ENCODE measurements at places on chromosomes 11 and 22.

DNA sequence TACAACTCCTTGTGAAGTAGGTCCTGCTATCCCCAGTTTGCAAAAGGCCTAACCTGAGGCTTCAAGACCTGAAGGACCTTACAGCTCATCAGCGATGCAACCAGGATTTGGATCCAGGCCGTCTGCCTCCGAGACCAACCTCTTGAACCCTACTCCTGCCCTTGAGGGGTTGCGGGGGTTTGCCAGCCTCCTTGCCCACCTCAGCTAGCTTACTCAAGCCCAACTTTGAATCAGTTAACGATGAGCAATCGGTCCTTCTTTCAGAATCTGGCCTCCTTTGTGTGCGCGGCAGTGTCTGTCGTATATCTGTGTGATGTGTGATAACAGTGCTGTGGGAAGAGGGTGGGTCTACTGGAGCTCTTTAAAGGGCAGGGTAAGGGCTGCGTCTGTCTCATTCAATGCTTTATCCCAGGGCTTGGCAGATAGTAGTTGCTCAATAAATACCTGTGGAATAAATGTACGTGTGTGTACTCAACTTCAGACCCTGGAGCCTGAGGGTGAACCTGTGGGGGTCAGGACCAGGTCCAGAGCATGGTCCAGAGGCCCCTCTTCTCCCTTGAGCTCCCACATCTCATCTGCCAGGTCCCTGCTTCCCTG, 3.2 kb downstream of the CHRM1 start:
- DNase-seq: no peak

- no peak for DNase-seq
These were observed 1.1 kb downstream of the OR52A5 start for GRCh38 chr11:5137014-5137413.

DNA sequence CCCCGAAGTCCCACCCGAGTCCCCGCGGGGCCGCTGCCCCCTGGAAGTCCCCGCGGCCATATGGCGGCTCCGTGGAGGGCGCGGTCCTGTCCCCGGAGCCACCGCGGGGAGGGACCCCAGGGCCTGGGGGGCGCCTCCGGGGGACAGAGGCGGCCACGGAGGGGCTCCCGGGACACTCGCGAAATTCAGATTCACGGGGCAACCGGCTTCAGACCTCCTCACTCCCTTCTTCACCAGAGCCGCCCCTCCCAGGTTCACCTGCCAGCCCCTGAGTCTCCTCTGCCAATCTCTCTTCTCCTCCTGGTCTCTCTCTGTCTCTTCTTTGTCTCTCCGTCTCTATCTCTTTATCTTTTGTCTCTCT, 28.2 kb upstream of the TOLLIP start:
- DNase-seq: no peak

DNA sequence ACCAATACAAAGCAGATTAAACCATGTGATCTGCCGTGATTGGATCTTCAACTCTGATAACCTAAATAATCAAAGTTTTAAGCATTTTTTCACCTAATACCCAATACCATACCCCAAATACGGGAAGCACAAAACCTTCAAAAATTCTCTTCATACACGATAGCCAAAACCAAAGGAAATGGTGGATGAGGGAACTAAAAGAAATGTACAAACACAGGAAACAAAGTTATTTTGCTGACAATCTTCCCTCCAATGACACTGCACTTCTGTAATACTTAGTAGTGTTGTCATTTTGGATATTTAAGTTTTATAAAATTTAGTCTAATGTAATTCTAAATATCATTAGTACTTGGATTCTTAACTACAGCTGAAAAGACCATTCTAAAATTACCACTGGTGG, 27.0 kb downstream of the CSTF3 start:
- no peak for DNase-seq

GRCh38 chr22:19516378-19517170, 7.6 kb downstream of the CLDN5 start:
- no peak for DNase-seq

GRCh38 chr11:17273668-17274282, 2.8 kb upstream of the NUCB2 start:
- no peak for DNase-seq

DNA sequence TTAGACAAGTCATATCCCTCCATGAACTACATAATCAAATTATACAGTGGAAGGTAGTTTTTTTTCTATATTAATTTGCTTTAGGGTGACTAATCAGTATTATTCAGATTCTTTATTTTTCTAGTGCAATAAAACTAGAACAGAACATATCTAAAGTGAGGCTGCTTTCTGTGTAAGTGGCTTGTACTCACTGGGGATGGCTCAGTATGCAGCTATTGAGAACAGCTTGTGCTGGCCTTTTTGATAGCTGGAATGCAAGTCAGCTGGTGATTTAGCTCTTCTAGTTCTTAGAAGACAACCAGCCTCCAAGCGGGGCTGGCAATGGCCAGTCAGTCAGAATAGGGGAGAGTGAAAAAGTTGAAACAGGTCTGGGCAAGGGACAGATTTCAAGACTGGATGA, 119.4 kb downstream of the BLID start:
- no peak for DNase-seq

DNA sequence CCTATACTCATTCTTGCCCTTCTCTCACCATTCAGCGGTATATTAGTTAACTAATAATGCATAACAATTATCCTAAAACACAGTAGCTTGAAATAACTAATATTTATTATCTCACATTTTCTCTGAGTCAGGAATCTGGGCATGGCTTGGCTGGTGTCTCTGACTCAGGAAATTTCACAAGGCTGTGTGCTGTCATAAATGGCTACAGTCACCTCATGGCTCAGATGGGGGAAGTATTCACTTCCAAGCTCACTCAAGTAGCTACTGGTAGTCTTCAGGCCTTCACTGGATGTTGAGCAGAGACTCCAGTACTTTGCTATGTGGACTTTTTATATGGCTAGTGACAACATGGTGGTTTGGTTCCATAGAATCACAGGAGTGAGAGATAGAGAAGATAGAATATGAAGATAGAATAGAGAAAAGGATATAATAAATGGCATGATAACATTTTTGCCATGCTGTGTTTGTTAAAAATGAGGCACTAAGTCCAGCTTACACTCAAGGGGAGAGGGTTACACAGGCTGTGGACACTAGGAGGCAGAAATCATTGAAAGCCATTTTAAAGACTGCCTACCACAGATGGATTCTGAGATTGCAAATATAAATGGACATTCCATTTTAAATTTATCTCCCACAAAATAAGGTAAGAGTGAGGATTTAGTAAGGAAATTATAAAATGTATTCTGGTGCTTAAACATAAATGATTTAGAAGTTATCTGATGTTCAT, 997.8 kb upstream of the CHORDC1 start:
- DNase-seq: no peak

DNA sequence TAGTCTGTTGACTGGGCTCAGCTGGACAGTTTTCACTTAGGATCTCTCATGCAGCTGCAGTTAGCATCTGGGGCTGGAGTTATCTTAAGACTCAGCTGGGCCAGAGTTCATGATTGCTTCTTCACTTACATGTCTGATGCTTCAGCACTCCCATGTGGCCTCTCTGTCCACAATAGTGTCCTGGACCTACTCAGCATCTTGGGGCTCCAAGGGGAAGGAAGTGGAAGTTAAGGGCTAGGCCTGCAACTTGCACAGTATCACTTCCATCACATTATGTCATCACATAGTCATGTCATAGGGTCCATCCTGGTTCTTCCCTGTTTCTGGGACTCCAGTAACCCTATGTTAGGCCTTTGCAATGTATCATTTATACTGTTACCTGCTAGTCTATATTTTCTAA, 115.9 kb downstream of the C11orf65 start:
- no peak for DNase-seq

- no peak for DNase-seq
These were observed 426.1 kb upstream of the CADM1 start for GRCh38 chr11:115930291-115930690.

GRCh38 chr11:67045314-67045713, 11.3 kb upstream of the RHOD start:
- peak; percentile 54 for DNase-seq

DNA sequence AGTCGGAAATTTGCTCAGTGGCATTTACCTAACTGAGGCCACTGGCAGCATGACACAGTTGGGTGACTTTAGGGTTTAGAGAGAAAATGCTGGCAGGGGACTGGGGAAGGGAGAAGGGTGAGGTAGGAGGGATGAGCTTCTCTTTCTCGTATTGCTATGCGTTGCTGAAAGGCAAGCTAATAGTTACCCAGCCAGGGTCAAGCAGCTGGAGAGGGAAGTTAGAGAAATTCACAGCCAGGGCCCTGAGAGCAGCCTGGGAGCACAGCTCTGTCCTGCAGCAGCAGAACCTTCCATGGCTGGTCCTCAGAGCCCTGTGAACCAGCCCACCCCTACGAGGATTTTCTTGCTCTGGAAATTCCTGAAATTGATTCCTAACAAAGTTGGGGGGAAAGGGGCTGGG, 679.6 kb downstream of the NTM start:
- DNase-seq: no peak

Measured in AG09309 (cell line).